ENCODE measurements at places on chromosomes 16 and 17.

DNA sequence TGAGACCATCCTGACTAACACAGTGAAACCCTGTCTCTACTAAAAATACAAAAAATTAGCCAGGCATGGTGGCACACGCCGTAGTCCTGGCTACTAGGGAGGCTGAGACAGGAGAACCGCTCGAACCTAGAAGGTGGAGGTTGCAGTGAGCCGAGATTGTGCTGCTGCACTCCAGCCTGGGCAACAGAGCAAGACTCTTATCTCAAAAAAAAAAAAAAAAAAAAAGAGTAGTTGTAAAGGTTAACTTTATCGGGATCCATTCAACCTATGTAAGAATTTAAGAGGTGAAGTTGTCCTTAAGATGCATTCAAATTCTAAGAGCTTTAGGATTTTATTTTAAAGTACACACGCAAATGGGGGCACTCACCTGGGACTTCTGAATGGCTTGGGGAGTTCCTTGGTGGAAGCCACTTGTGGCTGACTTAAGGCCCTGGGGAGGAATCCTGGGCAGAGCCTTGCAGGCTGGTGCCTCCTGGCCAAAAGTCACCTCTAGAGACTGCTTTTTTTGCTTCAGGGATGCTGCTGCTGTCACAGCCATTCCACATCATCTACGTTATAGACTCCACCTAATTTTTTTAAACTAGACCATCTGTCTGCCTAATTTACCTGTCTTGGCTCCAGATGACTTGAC, 3.3 kb downstream of the CTCF start:
- DNase-seq: no peak

DNA sequence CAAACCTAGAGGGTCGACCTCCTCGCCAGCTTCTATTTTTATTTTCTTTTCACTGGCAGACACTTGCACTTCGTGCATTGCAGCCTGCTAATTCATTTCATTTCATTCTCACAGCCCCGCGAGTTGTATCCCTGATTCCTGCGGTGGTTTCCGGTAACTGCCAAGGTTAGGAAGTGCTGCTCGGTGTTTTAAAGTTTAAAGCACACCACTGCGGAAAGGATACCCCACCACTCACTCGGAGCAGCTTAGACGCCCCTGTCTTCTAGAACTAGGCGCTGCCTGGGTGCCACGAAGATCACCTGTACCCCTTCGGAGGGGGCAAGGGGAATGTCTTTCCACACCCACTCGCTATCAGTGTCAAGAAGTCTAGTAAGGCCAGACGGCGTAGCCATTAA, 509 bp downstream of the CNEP1R1 start:
- peak; percentile 35 for DNase-seq

GRCh38 chr16:79932572-79932971, 332.0 kb upstream of the MAF start:
- no peak for DNase-seq

DNA sequence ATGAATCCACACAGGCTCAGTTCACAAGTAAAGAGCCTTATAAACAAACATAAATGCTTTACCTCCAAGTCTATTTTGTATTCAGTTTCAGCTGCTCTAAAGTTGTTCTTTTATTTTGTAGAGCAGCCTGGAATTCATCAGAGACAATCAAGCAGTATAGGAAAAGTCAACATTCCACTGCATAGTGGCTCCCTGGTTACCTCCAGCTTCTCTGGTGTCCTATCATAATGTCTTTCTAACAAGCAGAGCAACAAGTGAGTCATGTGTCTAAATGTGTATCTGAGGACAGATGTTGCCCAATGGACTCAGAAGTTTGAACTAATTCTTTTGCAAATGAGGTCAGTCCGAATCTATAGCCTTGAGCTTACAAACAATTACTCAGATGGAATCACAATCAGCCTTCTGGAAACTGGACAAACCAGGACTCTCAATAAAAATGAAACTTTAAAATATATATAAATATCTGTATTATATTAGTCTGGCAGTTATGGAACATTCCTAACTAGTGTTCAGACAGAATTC, 292.0 kb upstream of the TOM1L1 start:
- DNase-seq: no peak

- DNase-seq: no peak
Observed at GRCh38 chr16:14444979-14445810, 184.9 kb downstream of the PARN start.

GRCh38 chr17:74859459-74860228, at the start of gene GRIN2C:
TSS of gene GRIN2C (minus strand) at chr17:74859885. CDS start at chr17:74855092, 4,793 bp downstream.
- no peak for DNase-seq

DNA sequence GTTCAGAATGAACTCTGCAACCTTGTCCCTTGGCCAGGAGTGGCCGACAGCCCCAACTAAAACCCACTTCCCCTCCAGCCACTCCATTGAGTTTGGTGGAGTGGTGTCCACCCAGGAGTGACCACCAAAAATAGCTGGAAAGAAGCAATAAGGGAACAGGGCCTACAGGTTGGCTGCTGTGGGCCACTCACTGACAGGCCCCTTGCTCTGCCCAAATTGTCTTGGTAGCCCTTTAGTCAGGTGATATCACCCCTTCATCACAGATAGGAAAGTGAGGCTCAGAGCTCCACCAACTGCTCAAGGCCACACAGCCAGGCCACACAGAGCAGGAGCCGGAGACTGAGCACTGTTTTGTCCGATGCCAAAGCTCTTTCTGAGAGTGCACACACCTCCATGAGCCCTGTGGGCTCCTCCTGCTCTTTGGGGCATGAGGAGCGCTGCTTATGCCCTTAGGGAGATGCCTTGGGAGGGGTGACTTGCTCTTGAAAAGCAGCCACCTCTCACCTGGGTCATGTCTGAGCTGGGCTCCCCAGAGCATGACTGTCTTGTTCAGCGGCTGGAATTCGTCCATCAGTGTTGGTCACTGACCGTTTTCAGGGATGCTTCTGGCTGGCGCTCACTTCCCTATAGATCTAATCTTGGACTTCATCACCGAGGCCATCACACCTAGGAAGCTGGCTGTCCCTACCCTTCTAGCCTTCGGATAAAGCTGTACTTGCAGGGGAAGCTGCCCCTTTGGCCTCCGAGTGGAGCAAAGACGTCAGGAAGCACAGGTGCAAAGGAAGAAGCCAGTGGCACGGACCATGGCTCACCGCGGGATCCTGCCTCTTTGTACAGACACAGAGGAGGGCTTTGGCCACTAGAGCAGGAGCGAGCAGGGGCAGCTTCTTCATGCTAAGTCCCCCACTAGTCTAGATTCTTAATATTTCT, 186.0 kb upstream of the ZNF469 start:
- DNase-seq: no peak

- DNase-seq: no peak
Observed at GRCh38 chr17:72515291-72516065, 394.7 kb downstream of the SOX9 start.
